Stimulated activated CD8-positive, alpha-beta memory T cell treated with anti-CD3 and anti-CD28 coated beads, Interleukin-4, amount 100 ng/mL, for 4 hours (primary cell): ENCODE measurements at places on chromosomes 4 and X.

DNA sequence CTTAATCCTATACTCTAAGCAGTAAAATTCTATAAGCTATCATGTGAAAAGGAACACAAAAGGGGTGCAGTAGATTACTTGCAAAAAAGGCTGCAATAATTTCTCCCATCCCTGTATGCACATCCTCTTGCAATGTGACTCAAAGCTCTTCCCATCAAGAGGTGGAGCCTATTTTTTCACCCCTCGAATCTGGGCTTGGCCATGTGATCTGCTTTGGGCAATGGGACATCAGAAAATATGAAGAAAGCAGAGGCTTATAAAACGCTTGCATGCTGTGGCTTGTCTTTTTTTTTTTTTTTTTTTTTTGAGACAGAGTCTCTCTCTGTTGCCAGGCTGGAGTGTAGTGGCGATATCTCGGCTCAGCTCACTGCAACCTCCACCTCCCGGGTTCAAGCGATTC is 33.0 kb downstream of the GEMIN8 start:
- DNase-seq = no peak

DNA sequence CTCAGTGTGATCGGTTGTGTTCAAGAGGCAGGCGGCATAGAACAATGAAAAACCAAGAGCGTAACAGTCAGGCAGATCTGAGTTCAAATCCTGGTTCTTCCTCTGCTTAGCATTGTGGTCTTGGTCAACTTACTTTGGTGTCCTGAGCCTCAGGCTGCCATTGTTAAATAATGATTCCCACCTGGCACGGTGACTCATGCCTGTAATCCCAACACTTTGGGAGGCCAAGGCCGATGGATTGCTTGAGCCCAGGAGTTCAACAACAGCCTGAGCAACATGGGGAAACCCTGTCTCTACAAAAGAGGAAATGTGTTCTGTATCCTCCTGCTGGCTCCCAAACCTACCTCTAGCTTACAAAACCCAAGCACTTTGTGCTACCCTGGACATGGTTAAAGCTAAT is 129.0 kb upstream of the STX18 start:
- no peak for DNase-seq

- DNase-seq = no peak
Measured at GRCh38 chr4:186915816-186916215, 192.2 kb upstream of the FAT1 start.

DNA sequence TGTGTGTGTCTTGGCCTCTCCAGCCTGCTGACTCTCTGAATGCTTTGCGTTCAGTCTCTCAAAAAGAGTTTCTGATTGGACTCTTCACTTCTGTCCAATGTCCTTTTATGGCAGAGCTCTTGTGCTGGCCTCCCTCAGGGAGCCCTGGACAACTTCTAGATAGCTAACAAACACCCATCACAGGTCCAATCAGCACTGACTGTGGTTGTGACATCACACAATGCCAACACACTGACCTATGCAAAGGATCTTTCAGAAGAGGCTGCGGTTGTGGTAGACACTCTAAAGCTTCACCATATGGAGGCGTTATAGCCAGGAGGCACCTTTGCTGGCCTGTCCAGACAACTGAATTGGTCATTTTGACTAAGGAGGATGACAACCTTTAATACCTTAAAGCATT is 53.8 kb upstream of the LSM6 start:
- DNase-seq = no peak

DNA sequence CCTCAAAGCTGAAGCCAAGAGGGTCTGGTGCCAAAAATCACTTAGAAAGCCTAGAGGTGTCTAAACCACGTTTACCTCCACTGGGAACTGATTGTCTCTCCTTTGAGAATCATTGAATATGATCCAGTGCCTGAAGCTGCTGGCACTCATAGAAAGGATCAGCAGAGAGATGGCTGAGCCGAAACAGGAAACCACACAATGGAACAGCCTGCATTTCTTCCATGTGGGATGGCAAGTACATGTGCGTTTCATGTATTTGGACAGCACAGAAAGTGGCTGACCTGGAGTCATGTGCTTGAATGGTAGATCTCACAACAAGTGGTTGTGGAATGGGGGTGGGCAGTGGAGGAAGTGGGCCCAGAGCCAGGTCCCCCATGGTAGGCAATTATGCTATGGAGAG is 533.7 kb downstream of the INPP4B start:
- DNase-seq = no peak

DNA sequence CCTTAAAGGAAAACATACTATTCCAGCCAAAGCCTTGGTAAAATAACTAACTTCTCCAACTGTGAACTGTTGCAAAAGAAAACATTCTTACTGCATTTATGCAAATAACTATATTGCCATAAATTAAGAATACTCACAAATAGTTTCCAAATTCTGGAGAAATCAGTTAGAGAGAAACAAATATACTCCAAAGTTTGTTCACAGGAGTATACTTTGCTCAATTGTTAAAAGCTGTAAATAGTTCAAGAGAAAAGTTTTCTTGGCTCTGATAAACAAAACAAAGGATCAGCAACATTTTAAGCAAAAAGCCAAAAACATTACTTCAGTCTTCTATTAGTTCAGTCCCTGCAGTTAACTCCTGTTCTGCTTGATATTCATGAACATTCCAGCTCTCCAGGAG is 83.0 kb downstream of the EIF4E start:
- no peak for DNase-seq

DNA sequence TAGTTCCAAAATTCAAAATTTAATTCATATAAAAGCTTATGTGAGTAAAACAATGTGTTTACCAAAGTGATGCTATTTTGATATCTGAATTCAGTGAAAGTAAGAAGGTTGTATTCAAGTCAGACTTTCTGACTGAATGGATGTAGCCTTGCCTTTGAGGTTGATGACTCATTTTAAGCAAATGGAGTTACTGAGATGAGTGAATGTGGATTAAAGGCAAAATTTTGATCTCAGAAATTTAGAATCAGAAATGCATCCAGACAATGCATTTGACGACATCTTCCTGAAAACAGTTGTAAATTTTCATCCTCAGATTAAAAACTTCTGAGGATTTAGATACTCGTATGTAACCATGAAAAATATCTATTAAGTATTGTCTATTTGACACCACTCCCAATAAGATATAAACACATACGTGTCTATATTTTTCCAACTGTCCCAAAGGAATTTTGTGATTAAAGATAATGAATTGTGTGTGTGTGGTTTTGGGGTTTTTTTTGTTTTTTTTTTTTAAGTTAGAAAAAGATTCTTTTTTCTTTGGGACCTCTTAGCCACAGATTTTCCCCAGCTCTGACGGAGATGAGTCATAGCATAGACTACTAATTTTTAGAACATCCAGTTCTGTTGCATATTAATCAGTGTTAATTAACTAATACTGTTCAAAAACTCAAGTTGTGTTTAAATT is 34.4 kb downstream of the NFKB1 start:
- no peak for DNase-seq

DNA sequence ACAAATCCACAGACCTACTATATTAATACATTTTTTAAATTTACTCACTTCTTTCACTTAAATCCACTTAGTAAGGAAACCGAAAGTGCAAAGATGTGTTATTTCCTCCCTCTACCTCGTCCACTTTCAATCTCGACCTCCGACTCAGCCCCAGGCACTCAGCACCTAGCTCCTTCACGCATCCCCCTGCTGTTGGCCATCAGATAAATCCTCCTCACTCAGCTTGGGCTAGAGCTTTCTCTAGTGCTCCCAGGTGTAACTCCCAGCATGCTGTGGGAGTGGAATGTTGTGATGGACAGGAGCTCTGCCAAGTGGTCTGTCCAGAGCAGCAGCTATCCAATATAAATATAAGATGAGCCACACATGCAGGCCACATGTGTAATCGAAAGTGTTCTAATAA is 26.7 kb upstream of the TEC start:
- no peak for DNase-seq

- no peak for DNase-seq
Measured at GRCh38 chr4:89755220-89755619, 81.7 kb downstream of the SNCA start.

DNA sequence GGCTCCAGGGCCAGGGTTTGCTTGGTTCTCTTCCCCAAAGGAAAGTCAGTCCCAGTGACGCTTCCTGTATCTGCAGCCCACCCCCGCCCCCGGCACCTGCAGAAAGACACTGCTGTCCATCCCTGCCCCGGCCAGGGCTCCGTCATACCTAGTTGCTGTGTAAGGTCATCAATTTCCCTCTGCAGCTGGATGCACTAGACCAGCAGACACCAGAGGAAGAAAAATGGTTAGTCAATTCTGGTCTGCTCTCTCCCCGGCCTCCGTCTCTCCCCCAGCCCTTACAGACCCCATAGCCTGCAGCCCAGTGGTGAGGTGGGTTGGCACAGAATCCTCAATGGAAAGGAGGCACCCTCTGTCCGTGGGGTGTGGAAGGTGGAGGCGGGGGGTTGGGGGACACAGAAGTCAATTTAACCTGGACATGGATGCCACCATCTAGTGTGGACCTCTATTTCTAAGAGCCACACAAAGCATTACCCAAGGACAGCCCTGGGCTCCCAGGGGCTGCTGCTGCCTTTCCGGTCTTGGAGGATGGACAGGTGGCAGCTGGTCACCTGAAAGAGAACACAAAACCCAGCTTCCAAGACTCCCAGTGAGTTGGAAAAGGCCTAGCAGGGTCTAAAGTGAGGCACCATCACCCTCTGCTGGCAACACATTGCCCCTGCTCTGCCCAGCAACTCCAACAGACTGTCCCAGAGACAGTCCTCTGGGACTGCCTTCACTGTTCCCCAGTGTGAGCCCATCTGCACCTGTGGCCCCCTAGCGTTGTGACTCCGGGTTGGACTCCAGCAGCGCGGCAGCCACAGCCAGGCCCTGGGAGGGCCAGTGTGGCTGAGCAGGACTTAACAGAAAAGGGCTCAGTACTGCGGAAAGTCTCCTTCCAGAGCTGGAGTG is 40.2 kb upstream of the NHSL2 start:
- no peak for DNase-seq

- no peak for DNase-seq
Measured at GRCh38 chrX:30824275-30824674, 64.8 kb downstream of the TAB3 start.

GRCh38 chrX:9609499-9609898 is 144.6 kb downstream of the TBL1X start:
- DNase-seq = no peak

GRCh38 chr4:114015444-114015899 is 36.0 kb upstream of the ARSJ start:
- DNase-seq = no peak

DNA sequence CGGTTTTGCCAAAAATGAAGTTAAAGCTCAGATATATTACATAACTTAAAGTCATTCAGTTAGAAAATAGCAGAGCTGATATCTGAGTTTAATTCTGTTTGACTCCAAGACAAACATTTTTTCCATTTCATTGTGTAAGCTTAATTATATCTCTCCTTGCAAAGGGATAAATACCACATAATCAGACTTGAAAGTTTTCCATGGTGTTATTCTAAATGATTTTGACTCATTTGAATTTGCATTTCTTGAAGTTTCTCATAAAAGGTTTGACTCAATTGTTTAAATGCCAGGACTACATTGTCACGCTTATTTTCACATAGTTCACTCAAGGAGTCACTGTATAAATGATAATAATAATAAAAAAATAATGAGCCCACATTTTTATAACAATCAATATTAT is 39.4 kb upstream of the DDX60 start:
- no peak for DNase-seq

GRCh38 chr4:153137159-153137558 is 67.1 kb upstream of the TRIM2 start:
- no peak for DNase-seq

DNA sequence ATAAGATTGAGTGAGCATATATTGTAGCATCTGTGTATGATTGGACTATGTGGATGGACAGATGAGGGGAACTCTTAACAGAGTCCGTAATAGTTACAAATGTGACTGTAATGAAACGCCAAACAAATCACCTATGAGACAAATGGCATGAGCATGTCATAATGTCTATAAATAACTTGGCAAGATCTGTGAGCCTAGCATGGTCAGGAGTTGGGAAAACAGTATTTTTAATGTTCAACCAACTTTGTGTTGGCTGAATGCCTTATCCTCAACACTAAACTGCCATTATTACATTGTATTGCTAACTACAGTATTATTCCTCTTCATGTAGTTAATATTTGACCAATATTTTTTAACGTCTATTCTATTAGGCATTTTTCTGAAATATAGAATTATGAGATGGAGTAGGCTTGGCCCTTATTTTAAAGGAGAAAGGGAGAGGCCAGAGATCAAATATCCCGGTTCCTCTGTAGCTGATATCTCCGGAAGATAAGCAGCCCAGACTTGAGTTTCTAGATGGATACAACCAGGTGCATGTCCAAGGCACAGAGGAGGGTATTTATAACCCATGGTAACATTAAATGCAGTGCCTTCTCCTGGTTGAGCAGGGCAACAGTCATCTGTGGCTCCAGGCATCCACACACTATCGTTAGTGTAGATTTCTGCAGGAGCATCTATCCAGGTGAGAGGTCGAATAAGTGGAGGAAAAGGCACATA is 32.7 kb downstream of the PF4 start:
- DNase-seq = no peak

- no peak for DNase-seq
Measured at GRCh38 chrX:56791456-56791855, 62.4 kb downstream of the NBDY start.

GRCh38 chr4:6154875-6155274 is 45.5 kb downstream of the JAKMIP1 start:
- no peak for DNase-seq
